ENCODE measurements at places on chromosomes 5 and 9.

- no peak for DNase-seq
Observed at GRCh38 chr9:131704988-131705387, 34.9 kb downstream of the RAPGEF1 start.

DNA sequence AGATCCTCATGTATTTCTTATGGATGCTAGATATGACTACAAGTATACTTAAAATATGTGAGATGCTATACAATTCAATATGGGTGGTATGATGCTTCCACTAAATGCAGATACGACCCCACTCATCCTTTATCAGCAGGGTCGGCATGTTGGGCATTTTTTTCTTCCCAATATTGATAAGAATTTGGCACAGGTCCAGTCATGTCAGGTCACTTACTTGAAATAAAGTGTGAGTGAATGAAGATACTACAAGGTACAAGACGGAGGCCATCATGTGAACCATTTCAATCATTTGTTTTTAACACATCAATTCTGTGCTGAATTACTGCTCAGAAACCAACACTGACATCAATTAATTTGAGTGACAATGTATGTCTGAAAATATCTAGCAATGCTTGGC is 146.9 kb upstream of the GNA14 start:
- no peak for DNase-seq

- DNase-seq: no peak
Observed at GRCh38 chr5:44292736-44293135, 96.5 kb downstream of the FGF10 start.

- DNase-seq: no peak
Observed at GRCh38 chr9:137672907-137673791, 54.3 kb downstream of the EHMT1 start.

DNA sequence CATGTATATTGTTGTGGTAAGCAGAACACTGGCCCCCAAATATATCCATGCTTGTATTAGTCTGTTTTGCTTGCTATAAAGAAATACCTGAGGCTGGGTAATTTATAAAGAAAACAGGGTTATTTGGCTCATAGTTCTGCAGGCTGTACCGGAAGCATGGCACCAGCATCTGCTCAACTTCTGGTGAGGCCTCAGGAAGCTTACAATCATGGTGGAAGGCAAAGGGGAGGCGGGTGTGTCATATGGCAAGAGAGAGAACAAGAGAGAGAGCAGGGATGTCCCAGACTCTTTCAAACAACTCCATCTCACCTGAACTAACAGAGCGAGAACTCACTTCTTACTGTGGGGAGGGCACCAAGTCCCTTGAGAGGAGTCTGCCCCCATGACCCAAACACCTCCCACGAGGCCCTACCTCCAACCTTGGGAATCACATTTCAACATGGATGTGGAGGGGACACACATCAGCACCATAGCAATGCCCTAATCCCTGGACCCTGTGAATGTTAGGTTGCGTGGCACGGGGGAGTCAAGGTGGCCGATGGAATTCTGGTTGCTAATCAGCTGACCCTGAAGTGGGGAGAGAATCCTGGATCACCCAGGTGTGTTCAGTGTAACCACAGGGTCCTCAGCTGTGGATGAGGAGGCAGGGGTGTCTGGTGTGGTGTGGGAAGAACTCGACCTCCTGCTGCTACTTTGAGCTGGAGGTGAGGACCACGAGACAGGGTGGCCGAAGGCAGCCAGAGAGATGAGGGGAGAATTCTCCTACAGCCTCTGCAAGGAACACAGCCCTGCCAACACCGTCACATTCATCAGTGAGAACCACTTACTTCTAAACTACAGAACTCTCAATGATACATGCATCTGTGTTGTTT is 172.8 kb downstream of the AUH start:
- DNase-seq: no peak

All from stimulated activated CD4-positive, alpha-beta T cell treated with anti-CD3 and anti-CD28 coated beads, TNF-alpha, amount 100 ng/mL, for 1 hour (primary cell).